ENCODE measurements at places on chromosomes 4 and X.

GRCh38 chrX:20623448-20623847 is 356.7 kb upstream of the RPS6KA3 start:
- DNase-seq = no peak

DNA sequence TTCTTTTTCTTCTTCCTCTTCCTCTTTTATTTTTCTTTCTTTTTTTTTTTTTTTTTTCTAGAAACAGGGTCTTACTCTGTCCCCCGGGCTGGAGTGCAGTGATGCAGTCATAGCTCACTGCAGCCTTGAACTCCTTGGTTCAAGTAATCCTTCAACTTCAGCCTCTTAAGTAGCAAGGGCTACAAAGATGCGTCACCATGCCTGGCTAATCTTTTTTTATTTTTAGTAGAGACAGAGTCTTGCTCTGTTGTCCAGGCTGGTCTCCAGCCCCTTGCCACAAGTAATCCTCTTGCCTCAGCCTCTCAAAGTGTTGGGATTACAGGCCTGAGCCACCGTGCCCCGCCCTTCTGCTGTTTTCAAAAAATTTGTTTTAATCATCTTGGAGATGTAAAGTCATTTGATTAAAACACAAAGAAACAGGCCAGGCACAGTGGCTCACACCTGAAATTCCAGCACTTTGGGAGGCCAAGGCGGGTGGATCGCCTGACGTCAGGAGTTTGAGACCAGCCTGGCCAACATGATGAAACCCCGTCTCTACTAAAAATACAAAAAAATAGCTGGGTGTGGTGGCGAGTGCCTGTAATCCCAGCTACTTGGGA is 28.1 kb downstream of the SYNPO2 start:
- no peak for DNase-seq

DNA sequence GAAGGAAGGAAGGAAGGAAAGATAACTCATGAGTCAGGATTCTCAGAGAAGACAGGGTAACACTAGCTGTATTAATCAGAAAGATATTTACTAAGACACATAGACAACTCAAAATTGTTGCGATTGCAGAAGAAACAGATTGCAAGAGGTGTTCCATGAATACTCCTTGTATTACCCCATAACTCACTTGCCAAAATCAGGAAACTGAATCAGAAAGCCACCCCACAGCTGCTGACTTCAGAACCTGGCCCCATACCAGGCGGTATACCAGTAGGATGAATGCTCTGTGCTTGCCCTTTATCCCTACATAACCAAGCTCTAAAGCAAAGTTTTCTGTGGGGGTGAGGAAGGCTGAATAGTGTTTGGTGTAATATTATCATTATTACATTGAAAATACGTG is 468.5 kb downstream of the IQCM start:
- no peak for DNase-seq

GRCh38 chr4:48024522-48024921 is 8.0 kb downstream of the NIPAL1 start:
- DNase-seq = no peak

DNA sequence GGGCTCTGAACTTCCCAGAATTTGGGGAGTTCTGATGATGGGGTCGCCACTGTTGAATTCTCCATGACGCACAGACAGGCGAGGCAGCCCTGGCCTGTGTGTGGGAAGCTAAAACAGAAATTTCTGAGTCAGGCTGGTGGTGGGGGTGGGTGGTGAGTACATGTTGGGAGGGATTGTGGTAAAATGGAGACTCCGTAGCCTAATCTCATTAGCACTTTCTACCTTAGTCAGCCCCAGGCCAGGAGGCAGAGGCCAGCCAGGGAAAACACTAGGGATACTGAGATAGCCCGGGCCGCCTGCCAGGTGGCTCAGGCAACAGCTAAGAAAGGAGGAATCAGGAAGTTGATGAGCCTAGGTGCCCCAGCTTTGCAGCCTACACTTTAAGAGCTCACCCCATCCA is 39.3 kb upstream of the NHSL2 start:
- no peak for DNase-seq

DNA sequence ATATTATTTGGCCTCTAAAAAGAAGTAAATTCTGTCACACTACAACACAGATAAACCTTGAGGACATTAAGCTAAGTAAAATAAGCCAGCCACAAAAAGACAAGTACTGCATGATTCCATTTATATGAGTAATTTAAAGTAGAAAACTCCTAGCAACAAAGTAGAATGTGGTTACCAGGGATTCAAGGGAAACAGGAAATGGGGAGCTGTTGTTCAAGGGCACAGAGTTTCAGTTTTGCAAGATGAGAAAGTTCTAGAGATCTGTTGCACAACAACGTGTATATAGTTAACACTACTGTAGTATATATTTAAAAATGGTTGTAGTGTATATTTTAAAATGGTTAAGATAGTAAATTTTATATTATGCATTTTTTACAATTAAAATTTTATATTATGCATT is 25.4 kb downstream of the SEC31A start:
- DNase-seq = no peak

GRCh38 chrX:153739754-153740486 is 15.3 kb downstream of the ABCD1 start:
- no peak for DNase-seq

DNA sequence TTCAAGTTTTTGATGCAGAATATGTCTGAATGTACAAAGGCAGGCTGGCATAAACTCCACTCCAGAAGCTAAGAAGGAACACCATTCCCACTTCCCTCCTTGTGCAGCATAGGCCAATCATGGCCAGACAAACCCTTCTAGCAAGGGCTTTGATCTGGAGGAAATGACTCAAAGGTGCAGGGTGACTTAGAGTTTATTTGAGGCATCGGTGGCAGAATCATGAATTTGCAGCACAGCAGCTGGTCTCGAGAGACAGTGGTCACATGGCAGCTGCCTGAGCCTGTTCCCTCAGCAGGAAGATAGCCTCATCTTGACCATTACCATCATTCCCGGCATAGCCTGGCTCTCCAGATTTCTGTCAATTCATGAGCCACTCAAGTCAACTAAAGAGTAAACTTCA is 154.5 kb downstream of the ATP10D start:
- no peak for DNase-seq

- no peak for DNase-seq
Observed at GRCh38 chrX:136708348-136708747, 60.4 kb downstream of the CD40LG start.

DNA sequence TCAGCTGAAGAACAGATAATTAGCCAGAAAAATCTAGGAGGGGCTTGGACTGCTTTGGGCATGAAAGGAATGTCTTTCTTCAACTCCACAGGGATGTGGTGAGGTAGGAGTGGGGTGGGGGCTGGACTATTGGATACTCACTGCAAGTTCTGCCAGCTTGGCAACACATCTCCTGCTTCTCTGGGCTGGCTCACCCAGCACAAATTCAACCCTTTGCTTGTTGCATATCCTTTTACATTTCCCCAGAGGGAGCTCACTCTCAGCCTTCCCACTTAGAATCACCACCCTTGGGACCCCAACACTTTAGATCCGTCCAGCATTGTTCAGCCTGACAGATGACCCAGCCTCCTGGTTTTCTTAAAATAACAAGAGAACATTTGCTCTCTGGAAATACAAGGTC is 120.6 kb downstream of the KDR start:
- no peak for DNase-seq

DNA sequence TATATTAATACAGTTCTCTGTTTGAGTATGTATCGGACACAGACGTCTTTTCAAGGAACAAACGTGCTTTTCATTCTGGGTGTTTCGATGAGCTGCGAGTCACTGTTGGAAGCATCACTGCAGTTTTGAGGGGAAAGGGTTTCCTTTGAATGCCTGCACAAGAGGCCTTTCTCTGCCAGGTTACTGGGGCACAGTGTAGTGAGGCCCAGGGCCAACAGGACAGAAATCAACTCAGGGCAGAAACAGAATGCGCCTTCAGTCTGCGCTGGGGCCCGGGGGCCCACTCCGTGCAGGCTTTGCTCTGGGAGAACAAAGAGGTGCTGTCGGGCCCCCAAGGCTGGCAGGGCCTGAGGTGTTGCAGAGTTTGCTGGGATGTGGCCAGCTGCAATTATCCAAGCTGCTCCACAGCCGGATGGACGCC is 2.3 kb upstream of the PPP2R3B start:
- DNase-seq = peak; percentile 82

- peak; percentile 70 for DNase-seq
Observed at GRCh38 chrX:76427560-76428242, at the start of gene MAGEE1. Gene MAGEE1, plus strand, starts transcription at chrX:76427710. Its CDS starts 221 bp downstream, at chrX:76427931.

DNA sequence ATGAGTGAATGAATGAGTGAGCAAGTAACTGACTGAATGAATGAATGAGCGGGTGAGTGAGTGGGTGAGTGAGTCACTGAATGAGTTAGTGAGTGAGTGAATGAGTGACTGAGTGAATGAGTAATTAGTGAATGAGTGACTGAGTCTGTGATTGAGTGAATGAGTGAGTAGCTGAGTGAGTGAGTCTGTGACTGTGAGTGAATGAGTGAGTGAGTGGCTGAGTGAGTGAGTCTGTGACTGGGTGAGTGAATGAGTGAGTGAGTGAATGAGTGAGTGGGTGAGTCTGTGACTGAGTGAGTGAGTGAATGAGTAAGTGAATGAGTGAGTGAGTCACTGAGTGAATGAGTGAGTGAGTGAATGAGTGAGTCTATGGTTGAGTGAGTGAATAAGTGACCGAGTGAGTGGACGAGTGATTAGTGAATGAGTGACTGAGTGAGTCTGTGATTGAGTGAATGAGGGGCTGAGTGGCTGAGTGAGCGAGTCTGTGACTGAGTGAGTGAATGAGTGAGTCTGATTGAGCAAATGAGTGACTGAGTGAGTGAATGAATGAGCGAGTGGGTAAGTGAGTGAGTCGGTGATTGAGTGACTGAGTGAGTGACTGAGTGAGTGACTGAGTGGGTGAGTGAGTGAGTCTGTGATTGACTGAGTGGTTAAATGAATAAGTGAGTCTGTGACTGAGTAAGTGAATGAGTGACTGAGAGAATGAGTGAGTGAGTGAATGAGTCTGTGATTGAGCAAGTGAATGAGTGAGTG is 223.0 kb upstream of the PSAPL1 start:
- DNase-seq = no peak

DNA sequence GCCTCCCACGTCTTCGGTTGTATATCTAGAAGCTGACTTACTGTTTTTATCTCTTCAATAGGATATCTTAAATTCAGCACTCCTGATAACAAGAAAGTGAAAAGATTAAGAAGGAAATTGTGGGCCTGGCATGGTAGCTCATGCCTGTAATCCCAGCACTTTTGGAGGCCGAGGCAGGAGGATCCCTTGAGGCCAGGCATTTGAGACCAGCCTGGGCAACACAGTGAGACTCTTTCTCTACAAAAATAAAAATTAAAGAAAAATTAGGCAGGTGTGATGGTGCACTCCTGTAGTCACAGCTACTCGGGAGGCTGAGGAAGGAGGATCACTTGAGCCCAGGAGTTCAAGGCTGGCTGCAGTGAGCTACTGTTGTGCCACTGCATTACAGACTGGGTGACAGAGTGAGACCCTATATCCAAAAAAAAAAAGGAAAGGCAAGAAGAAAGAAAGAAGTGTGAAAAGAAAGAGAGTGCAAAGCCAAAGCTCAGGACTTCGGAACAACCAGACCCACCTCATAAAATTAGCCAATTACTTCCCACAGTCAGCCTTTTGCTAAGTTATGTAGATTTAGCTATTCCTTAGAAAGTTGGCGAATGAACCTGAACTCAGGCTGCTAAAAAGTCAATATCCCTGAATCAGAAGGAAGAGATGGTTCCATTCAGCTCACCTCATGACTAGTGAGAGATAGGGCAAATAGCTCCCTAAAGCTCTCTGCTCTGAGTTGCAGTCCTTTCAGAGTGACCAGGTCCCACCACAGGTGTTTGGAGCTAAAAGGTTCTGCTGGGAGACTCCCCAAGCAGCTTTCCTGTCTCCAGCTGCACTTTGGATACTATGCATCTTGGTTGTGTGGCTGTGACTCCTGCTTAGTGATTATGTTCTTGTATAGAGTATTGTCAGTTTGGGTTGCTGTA is 9.2 kb downstream of the FGG start:
- DNase-seq = no peak

- DNase-seq = no peak
Observed at GRCh38 chr4:98399915-98400314, 138.7 kb downstream of the RAP1GDS1 start.

- no peak for DNase-seq
Observed at GRCh38 chr4:184382189-184382846, 92.0 kb downstream of the IRF2 start.

DNA sequence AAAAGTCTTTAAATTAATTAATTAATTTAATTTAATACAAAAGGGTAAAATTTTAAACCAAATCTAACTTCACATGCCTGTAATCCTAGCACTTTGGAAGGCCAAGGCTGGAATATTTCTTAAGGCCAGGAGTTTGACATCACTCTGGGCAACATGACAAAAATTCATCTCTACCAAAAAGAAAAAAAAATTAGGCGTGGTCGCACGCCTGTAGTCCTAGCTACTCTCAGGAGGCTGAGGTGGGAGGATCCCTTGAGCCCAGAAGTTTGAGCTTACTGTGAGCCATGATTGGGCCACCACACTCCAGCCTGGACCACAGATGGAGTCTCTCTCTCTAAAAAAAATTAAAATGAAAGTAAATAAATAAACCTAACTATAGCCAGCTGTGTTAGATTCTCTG is 39.2 kb upstream of the ANTXR2 start:
- DNase-seq = no peak

DNA sequence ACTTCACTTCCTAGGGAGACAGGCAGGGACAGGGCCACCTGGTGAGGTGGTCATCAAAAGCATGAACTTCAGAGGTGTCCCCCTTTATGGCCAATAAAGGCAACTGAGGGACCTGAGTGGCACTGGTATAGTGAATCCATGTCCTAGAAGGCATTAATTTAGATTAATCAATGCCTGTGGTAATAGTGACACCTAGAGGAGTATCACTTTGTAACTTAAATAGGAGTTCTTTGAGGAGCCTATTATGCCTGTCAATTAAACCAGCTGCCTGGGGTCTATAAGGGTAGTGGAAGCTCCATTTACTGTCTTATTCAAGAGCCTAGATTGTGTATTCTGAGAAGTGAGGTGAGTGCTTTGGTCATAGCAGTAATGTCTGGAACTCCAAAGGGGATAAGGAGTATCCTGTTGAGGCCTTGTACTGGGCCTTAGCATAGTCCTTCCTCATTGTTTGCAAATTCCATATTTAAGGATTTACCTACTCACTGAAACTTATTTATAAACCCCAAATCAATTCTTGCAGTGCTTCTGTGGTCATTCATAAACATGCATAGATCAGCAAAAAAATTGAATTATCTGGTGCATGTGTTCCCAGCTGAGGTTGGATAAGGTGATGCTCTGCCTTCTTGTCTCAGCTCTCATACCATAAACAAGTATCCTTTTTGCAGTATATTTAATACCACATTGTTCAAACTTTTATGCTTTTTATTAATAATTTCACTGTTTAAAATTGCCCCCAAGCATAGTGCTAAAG is 213.8 kb upstream of the RADX start:
- DNase-seq = no peak

Data from substantia nigra (tissue), 51 donors.